ENCODE measurements at places on chromosomes 6 and 20. TPM values are rescaled to one million over a fixed set of nuclear protein-coding genes. Genes with fewer than 3 reads are reported as not detected.
A peak's percentile ranks its signal among the peaks of the same experiment; 100 is the strongest.

The SAMD3 gene
- total RNA-seq, result 3.4 TPM

- H3K36me3 ChIP-seq, result no peaks in the 10 kb centered on the region
- DNase-seq, result no peak
- H3K27ac ChIP-seq, result no peak overlapping the region
Observed at GRCh38 chr20:11091511-11091910, 417.7 kb upstream of the JAG1 start.

GRCh38 chr6:38151580-38152500, 332.3 kb downstream of the ZFAND3 start:
- no peak for DNase-seq
- no peaks in the 10 kb centered on the region for H3K36me3 ChIP-seq
- H3K27me3 ChIP-seq, result no peaks in the 10 kb centered on the region
- H3K4me3 ChIP-seq, result no peak overlapping the region
- H3K4me1 ChIP-seq, result no peaks in the 10 kb centered on the region

The PNLDC1 gene
- total RNA-seq, result not detected

The PLG gene
- total RNA-seq, result not detected

The CTAGE9 gene
- not detected for total RNA-seq

GRCh38 chr6:74269600-74269858, 573.5 kb downstream of the CD109 start:
- no peak for DNase-seq
- H3K27me3 ChIP-seq, result no peaks in the 10 kb centered on the region
- no peak overlapping the region for H3K4me3 ChIP-seq
- no peaks in the 10 kb centered on the region for H3K36me3 ChIP-seq
- no peak overlapping the region for H3K27ac ChIP-seq

DNA sequence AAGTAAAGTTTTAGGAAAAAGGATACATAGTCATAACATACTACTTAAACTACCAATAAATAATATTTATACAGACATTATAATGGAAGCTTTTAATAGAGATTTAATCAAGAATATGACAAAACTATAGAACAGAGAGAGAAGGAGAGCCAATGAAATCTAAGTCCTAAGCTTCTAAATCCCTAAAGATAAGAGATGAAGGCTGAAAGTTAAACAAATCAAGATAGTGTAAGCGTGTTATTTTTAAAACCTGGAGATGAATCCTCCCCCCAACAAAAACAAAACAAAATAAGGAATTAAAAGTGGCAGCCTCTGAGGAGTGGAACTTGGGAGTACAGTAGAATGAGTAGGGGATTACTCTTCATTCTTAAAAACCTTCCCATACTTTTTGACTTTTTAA, 145.9 kb downstream of the TBC1D32 start:
- H3K4me3 ChIP-seq, result no peak overlapping the region
- DNase-seq, result no peak
- no peaks in the 10 kb centered on the region for H3K27me3 ChIP-seq
- H3K4me1 ChIP-seq, result no peaks in the 10 kb centered on the region
- H3K27ac ChIP-seq, result no peak overlapping the region
- no peaks in the 10 kb centered on the region for H3K36me3 ChIP-seq

GRCh38 chr6:85092226-85092625, 327.8 kb upstream of the TBX18 start:
- H3K27me3 ChIP-seq, result no peaks in the 10 kb centered on the region
- H3K36me3 ChIP-seq, result no peaks in the 10 kb centered on the region
- no peak for DNase-seq
- no peak overlapping the region for H3K27ac ChIP-seq

DNA sequence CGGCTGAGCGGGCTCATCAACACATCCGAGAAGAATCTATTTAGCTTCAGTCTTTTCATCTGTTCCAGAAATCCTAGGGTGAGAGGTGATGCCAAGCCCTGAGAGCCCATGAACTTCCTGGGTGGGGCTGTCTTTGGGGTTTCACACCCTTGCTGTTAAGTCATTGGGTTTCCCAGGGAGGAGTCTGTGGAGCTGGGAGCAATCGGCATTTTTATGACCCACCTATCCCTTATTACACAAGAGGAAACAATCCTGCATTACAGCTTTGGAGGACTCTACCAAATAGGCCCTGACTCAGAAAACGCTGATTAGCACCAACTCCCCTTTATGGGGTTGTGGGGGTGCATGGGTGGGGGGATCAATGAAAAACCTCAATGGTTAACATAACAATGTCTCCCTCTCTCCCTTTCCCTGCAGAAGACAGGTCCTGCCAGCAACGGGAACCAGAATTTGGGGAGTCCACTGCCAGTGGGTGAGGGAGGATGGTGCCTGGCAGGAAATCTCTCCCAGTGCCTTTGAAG, 46.3 kb downstream of the EZR start:
- H3K36me3 ChIP-seq, result peaks cover 7% of the 10 kb centered on the region
- peak; percentile 62 for DNase-seq
- no peaks in the 10 kb centered on the region for H3K4me1 ChIP-seq
- H3K27me3 ChIP-seq, result no peaks in the 10 kb centered on the region

DNA sequence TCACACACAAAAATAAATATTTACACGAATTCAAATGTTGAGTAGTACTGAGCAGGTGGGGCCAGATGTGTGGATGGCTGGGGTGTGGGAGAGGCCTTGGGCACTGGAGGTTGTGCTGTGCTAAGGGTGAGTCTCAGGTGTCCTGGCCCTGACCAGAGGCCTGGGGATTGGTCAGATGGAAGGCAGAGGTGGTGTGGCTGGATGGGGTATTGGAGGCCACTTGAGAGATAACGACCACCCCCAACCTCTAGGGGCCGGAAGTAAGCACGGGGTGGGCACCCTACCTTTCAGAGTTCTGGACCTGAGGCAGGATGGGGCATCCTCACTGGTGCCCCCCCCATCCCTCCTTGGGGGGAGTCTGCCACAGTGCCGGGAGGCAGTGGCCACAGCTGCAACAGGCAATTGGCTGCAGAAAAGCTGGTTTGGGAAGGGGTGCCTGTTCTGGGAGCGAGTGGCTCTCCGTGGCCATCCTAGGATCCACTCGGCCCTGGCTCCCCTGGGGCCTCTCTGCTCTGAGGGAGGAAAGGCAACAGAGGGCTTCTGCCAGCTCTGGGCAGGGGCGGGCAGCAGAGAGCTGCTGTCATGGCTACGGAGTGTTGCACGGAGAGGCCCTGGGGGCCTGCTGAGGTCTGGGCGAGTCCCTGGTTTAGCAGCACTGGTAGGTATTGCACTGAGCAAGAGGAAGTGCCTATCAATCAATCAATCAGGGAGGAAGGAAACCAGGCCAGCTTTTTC, 87.6 kb downstream of the ASXL1 start:
- peak; percentile 37 for DNase-seq
- no peaks in the 10 kb centered on the region for H3K36me3 ChIP-seq
- no peak overlapping the region for H3K4me3 ChIP-seq
- no peaks in the 10 kb centered on the region for H3K4me1 ChIP-seq

DNA sequence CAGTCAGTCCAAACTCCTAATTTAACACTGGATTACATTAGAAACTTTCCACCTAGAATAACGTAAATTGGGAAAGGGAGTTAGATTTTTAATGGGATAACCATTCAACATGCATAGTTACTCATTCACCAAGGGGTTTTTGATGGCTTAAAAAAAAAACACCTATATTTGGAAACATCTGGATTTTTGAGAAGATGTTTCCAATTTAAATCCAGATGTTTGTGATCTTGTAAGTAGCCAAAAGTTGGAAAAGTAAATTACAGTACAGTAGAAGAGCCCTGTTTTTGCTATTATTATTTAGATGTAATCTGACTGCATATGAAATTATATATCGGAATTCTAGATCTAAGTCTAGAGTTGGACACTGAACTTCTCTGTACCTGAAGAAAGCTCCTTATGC, 478.2 kb downstream of the CD83 start:
- no peak overlapping the region for H3K27ac ChIP-seq
- DNase-seq, result no peak
- no peaks in the 10 kb centered on the region for H3K27me3 ChIP-seq
- H3K36me3 ChIP-seq, result no peaks in the 10 kb centered on the region

- no peaks in the 10 kb centered on the region for H3K27me3 ChIP-seq
- no peak overlapping the region for H3K4me3 ChIP-seq
- no peak for DNase-seq
- H3K27ac ChIP-seq, result no peak overlapping the region
- no peaks in the 10 kb centered on the region for H3K36me3 ChIP-seq
Observed at GRCh38 chr6:7697820-7698623, 27.9 kb upstream of the BMP6 start.

DNA sequence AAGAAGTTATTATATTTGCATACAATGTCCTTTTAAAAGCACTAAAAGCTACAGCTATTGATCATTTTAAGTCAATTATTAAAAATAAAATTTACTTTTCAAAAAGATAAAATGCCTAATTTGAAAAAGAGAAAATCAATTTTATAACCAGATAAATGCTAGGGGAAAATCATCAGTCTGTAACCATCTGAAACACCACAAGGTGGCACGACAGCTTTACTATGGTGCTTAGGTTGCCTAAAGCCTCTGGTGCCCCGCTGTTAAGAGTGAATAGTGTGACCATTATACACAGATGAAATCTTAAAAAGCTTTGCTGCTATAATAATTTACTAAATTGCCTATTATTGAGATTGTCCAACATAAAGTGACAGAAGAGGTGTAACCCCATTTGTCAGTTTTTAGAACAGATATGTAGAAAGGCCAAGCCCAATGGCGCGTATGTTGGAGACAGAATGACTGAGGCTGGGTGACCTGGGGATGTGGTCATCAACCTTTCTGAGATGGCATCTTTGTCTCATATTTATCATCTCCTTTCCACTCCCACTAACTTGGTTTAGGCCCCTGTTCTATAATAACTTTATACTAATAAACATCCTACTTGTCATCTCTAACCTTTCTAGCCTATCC, 100.8 kb downstream of the MOXD1 start:
- H3K36me3 ChIP-seq, result no peaks in the 10 kb centered on the region
- no peak for DNase-seq
- H3K27ac ChIP-seq, result no peak overlapping the region
- no peaks in the 10 kb centered on the region for H3K27me3 ChIP-seq

The HLA-DMB gene
- 199 TPM for total RNA-seq

DNA sequence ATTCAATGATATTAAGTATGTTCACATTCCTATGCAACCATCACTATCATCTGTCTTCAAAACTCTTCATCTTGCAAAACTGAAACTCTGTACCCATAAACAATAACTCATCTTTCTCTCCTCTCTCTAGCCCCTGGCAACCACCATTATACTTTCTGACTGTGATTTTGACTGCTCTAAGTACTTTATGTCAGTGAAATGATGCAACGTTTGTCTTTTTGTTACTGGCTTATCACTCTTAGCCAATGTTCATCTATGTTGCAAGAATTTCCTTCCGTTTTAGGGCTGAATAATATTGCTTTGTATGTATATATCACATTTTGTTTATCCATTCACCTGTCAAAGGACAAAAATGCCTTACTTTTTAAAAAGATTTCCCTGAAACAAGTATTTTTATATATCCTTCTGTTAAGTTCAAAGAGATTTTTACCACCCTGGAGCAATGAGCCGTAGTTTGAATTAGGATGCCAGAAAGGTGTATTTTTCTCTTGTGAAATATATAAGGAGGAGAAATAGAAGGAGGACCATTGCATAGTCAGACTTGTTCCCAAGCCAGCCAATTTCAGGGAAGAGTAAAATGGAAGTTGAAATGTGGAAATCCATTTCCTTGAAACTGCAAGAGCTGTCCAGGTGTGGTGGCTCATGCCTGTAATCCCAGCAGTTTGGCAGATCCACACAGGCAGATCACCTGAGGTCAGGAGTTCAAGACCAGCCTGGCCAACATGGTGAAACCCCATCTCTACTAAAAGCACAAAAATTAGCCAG, 4.0 kb upstream of the CGAS start:
- peaks cover 10% of the 10 kb centered on the region for H3K4me1 ChIP-seq
- H3K4me3 ChIP-seq, result no peak overlapping the region
- DNase-seq, result no peak
- H3K27me3 ChIP-seq, result no peaks in the 10 kb centered on the region
- H3K27ac ChIP-seq, result no peak overlapping the region

- DNase-seq, result no peak
- H3K27ac ChIP-seq, result no peak overlapping the region
- H3K4me1 ChIP-seq, result no peaks in the 10 kb centered on the region
- no peaks in the 10 kb centered on the region for H3K36me3 ChIP-seq
- no peaks in the 10 kb centered on the region for H3K27me3 ChIP-seq
Observed at GRCh38 chr6:69785697-69786096, 11.1 kb downstream of the LMBRD1 start.

The BEND3 gene
- total RNA-seq, result 2.6 TPM

The ULBP3 gene
- not detected for total RNA-seq

DNA sequence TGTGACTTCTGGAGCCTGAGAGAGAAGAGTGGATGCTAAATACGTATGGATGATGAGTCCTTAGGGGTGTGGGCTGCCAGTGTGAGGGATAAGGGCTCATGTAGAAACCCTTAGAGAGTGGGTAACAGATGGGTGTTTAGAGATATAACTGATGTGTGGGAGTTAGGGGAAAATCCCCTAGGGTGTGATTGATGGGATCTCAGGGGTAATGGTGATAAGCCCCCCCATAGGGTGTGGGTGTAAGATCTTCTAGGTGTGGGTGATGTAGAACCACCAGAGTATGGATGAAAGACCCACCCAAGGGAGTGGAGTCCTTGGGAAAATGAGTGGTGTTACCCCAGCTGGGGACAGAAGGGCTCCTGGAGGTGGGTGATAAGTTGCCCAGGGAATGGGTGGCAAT, 26.3 kb downstream of the SLC12A5 start:
- no peak overlapping the region for H3K27ac ChIP-seq
- H3K36me3 ChIP-seq, result no peaks in the 10 kb centered on the region
- no peaks in the 10 kb centered on the region for H3K4me1 ChIP-seq
- no peaks in the 10 kb centered on the region for H3K27me3 ChIP-seq

GRCh38 chr6:150767571-150768018, 97.9 kb upstream of the MTHFD1L start:
- DNase-seq, result no peak
- H3K27me3 ChIP-seq, result no peaks in the 10 kb centered on the region
- H3K27ac ChIP-seq, result peak overlapping the region; percentile 16
- no peak overlapping the region for H3K4me3 ChIP-seq
- H3K36me3 ChIP-seq, result no peaks in the 10 kb centered on the region

GRCh38 chr6:25706314-25707014, 48.1 kb upstream of the SLC17A4 start:
- no peak for DNase-seq
- no peaks in the 10 kb centered on the region for H3K27me3 ChIP-seq
- H3K4me1 ChIP-seq, result no peaks in the 10 kb centered on the region
- no peak overlapping the region for H3K4me3 ChIP-seq
- no peak overlapping the region for H3K27ac ChIP-seq

The SLC12A5 gene
- total RNA-seq, result not detected

DNA sequence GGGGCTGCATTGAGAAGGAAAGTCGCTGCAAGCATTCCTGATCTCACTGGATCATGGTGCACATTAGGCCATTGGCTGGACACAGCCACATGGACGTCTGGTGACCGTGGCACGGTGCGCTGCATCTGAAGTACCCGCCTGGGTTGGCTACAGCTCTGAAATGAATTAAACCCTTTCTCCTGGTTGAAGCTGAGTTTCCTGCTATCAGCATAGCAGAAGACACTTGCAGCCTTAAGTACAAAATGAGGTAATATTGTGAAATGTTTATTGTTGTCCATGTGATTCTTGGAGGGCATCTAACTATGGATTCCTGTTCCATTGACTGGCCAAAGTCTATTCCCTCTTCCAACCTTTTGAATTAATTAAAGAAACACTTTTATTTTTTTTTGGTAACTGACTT, 89.8 kb upstream of the ADTRP start:
- DNase-seq, result no peak
- no peaks in the 10 kb centered on the region for H3K27me3 ChIP-seq
- H3K4me3 ChIP-seq, result no peak overlapping the region
- H3K4me1 ChIP-seq, result no peaks in the 10 kb centered on the region
- H3K36me3 ChIP-seq, result no peaks in the 10 kb centered on the region

The DTD1 gene
- total RNA-seq, result 8.9 TPM

GRCh38 chr6:128158496-128158895, 257.6 kb upstream of the THEMIS start:
- H3K27me3 ChIP-seq, result no peaks in the 10 kb centered on the region
- H3K4me1 ChIP-seq, result no peaks in the 10 kb centered on the region
- no peak for DNase-seq
- no peak overlapping the region for H3K4me3 ChIP-seq
- no peak overlapping the region for H3K27ac ChIP-seq

Measured in Peyer's patch (tissue), 4 donors.